Endothelial cell of umbilical vein (primary cell): ENCODE measurements at places on chromosomes 1 and 21. TPM values are rescaled to one million over a fixed set of nuclear protein-coding genes. Genes with fewer than 3 reads are reported as not detected.

GRCh38 chr21:18622383-18622782 lies 218.8 kb upstream of the TMPRSS15 start:
- no peak for DNase-seq

- DNase-seq = no peak
These were observed 439.6 kb upstream of the USP24 start for GRCh38 chr1:55654750-55655149.

- DNase-seq = peak; percentile 75
These were observed 265.9 kb upstream of the C1orf105 start for GRCh38 chr1:172154551-172154950.

- no peak for DNase-seq
These were observed 50.6 kb upstream of the SLC44A3 start for GRCh38 chr1:94769551-94769950.

DNA sequence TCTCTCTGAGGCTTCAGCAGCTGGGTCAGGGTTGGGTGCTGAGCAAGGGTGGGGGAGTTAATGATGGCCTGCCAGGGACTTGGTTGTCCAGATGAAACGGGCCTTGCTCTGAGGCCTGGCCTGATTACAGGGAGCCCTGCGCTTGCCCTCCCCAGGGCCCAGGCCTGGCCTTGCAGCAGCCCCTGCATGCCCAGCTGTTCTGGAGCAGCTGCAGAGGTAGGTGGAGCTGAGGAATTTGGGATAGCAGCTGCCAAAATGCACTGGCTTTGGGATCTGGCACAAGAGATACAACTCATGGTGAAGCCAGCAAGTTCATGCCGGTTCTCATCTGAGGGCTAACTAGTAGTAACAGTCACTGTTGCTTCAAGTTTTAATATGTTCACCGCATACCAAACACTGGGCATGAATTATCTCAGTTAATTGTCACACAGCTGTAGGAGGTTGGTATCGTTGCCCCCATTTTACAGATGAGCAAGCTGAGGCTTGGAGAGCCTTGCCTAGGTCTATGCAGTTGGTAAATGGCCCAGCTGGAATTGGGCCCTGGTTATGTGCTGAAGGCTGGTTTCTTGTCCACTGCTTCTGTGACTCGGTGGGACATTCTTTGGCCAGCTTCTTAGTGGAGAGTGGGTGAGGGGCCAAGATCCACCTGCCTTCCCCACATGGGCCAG lies 7.3 kb upstream of the SERINC2 start:
- DNase-seq = no peak

DNA sequence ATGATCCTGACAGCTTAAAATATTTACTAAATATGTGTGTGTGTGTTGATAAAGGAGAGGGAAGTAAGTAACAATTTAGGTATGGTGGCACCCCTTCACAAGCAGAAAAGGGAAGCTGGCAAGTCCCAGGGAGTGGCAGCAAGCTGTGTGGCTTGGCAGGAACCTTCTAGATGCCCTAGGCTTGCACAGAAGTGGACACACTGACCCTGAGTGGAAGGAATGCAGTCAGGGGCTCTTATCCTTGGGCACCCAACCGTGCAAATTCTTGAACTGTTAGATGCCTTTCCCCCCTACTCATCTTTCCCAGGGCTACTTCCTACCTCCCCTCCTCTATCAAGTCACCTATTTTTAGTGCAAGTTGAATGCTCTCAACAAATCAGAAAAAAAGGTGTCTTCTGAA lies 18.9 kb downstream of the ACP6 start:
- DNase-seq = no peak

- no peak for DNase-seq
These were observed 4.8 kb downstream of the TTLL7 start for GRCh38 chr1:83994111-83994510.

The COL8A2 gene
- polyA plus RNA-seq = 1.2 and 1.6 TPM in 2 replicates

DNA sequence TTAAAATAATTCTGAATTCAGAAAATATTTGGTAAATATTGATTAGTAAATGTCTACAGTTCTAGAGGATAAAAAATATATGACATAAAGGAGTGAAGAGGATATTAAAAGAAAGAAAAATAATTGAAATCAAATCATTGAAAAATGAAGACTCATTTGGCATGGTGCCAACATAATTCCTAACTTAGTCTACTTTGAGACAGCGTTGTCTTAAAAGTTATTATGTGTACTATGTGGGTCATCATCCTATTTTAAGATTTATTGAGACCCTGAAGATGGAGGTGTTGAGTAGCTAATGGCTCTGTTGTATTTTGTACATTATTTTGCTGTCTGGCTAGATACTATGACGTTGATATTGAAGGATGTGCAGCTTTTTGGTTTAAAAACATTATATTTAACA lies 156.7 kb upstream of the PTGFR start:
- no peak for DNase-seq

DNA sequence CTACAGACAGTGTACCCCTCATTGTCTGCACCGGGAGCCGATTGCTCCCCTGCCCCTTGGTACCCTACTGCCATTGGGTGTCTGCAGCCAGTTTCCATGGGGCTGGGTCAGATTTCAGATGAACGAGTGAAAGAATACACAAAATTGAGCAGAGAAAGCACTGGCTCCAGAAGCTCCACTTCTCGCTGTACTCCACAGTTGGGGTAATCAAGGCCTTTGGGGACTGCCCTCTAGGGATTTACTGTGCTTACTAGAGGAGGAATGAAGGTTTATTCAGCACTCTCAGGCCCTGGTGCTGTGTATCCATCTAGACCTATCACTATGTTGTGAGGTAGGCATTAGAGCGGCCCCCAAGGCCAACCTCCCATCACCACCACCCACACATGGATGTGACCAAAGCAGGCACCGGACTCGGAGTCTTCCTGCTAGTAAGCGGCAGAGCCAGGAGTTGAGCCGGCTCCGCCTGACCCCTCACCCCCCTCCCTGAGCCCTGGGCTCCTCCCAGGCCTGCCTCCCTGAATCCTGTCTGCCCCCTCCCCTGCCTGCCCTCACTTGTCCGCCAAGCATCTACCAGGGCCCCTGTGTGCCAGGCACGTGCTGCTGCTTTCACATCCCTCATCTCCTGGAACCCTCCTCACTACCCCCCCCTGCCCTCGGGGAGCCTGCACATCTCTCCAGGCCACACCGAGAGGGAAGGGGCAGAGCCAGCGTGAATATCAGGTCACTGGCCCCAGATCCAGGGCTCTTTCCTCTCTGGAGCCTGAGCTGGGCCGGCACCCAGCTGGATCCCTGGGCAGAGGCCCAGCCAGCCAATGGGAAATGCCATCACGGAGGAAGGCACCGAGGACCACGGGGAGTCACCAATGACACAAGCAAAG lies 23.3 kb downstream of the KCNN3 start:
- DNase-seq = no peak

The LAPTM5 gene
- polyA plus RNA-seq = 83.4 and 98.9 TPM in 2 replicates

DNA sequence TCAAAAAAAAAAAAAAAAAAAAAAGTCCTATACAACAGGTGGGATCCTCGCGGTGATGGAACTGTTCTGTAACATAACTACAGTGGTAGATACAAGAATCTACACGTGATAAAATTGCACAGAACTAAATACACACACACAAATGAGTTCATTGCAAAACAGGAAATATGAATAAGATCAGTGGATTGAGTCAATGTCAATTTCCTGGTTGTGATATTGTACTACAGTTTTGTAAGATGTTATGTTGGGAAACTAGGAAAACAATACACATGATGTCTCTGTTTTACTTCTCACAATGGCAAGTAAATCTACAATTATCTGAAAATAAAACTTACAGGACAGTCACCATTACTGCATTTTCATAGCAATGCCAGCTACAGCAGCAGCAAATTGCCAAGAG lies 59.8 kb downstream of the ITGB3BP start:
- DNase-seq = peak; percentile 87

DNA sequence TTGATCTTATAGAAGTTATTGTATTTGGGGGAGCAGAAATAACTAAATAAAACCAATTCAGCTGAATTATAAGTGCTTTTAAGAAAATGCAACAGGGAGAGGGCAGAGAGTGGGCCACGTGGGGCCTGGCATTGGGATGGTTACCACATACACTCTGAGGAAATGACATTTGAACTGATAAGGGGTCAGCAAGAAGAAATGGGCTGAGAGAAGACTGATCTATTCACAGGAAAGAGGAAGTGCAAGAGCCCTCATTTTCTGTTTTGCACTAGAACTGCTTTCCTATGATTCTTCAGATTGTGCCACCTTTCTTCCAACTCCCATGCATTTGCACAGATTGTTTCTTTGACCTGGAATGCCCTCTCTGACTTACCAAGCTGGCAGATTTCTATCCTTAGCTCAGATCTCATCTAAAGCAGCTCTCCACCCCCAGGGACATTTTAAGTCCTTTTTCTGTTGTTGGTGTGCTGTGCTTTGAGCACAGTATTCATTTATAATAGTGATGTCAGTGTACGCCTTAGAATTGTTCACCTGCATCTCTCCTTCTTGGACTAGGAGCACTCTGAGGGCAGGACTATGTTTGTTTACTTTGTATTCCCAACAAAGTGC lies 115.9 kb downstream of the FGGY start:
- no peak for DNase-seq

GRCh38 chr1:209370241-209370995 lies 213.1 kb upstream of the CAMK1G start:
- DNase-seq = no peak

DNA sequence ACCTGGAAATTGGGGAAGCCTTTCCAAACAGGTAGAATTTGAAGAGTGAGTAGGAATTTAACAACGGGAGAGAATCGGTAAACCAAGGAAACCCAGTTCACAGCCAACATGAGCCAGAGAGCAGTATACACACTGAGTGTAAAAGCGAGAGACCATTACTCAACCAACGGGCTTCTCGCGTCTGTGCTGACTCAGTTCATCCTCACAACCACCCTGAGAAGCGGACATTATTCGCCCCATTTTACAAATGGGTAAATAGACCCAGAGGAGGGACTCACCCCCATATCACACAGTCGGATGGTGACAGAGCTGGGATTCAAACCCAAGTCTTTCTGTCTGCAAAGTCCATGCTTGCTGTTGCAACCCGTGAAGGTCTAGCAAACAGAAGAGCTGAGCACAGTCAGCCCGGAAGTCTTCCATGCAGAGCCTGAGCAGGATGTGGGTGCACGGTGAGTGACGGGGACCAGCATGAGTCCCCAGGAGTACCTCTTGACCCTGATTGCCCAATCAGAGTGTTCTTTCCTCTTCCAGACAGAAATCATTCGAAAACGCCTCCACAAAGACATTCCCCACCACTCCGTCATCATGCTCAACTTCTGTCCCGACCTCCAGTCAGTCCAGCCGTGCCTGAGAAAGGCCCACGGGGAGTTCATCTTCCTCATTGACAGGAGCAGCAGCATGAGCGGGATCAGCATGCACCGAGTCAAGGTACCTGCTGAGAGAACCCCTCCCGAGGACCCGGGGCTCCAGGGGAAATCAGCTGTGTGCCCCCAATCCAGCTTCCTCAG lies 32.3 kb downstream of the VWA5B1 start:
- no peak for DNase-seq

The FMO5 gene
- polyA plus RNA-seq = 0.43 and 0.48 TPM in 2 replicates
